Stimulated activated CD8-positive, alpha-beta memory T cell treated with anti-CD3 and anti-CD28 coated beads, Interleukin-4, amount 100 ng/mL, for 24 hours (primary cell): ENCODE measurements at places on chromosomes 6 and 20.

GRCh38 chr6:130547723-130548122 lies 181.9 kb downstream of the TMEM200A start:
- no peak for DNase-seq

- no peak for DNase-seq
Measured at GRCh38 chr6:152750694-152751093, at the start of gene VIP. VIP (plus strand) TSS chr6:152750797; CDS start chr6:152752178, 1,381 bp downstream.

- DNase-seq, result no peak
Measured at GRCh38 chr6:25388776-25389175, 109.6 kb downstream of the CARMIL1 start.

GRCh38 chr6:29667158-29667557 lies 10.3 kb downstream of the MOG start:
- DNase-seq, result no peak

DNA sequence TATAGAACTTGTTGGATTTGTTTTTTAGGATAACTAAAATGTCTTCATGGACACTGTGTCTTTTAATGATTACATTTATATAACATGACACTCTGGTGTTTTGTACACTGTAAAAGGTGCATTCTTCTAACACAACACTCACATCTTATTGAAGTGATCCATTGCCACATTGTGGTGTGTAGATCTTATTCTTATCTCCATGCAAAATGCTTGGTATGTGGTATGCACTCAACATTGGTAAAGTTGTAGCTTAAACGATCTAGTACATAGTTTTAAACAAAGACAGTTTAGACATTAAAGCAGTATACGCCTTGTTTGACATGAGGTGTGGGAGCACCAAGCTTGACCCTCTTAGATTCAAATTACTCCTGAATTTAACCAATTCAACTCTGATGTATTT lies 84.7 kb downstream of the SASH1 start:
- no peak for DNase-seq

GRCh38 chr6:36912030-36912454 lies 26.3 kb downstream of the C6orf89 start:
- no peak for DNase-seq

GRCh38 chr6:30643656-30644055 lies 3.3 kb upstream of the C6orf136 start:
- DNase-seq, result no peak

DNA sequence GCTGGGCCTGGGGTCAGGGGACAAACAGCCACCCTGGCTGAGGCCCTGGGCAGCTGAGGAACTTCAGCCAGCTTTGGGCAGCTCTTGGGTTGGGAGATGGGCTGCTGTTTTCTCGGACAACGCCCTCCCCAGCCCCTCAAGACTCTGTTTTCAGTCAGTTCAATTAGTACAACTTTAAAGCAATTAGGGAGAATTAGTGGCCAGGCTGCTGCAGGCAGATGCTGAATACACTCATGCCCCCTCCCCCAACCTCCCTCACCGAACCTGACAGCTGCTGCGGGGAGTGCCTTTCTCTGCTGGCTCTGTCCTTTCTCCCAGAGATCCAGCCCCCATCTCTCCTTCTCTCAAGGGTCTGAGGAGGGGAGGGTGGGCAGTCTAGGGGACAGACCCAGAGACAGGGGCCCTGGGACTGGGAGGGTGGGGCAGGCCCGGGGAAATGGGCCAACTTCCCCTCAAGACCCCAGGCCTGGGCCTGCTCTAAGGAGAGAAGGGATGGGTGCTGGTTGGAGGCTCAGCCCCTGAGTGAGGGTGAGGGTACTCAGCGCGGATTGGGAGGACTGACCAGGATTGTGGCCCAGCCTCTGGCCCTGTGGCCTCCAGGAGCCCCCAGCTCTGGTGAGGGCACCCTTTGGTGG lies 17.8 kb upstream of the MYT1 start:
- no peak for DNase-seq

- no peak for DNase-seq
Measured at GRCh38 chr6:139821676-139822223, 447.3 kb upstream of the CITED2 start.

GRCh38 chr6:7604506-7604905 lies 14.5 kb downstream of the SNRNP48 start:
- no peak for DNase-seq

- no peak for DNase-seq
Measured at GRCh38 chr6:116090251-116090650, 10.4 kb upstream of the NT5DC1 start.

DNA sequence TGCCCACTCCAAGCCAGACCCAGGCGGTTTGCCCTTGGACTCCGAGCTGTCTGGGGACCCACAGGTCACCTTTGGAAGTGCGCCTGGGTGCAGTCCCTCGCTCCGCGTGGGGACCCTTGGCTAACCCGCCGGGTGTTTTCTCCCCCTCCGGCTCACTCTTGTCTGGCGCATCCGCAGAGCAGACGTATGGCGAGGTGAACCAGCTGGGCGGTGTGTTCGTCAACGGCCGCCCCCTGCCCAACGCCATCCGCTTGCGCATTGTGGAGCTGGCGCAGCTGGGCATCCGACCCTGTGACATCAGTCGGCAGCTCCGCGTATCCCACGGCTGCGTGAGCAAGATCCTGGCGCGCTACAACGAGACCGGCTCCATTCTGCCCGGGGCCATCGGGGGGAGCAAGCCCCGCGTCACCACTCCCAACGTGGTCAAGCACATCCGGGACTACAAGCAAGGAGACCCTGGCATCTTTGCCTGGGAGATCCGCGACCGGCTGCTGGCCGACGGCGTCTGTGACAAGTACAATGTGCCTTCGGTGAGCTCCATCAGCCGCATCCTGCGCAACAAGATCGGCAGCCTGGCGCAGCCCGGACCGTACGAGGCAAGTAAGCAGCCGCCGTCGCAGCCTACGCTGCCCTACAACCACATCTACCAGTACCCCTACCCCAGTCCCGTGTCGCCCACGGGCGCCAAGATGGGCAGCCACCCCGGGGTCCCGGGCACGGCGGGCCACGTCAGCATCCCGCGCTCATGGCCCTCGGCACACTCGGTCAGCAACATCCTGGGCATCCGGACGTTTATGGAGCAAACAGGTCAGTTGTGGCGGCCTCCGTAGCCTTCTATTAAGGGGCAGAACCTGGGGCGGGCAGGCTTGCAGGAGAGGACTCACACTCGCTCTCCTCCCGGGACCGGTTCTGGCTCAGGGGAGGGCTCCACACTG lies 1.1 kb downstream of the PAX1 start:
- DNase-seq, result no peak

DNA sequence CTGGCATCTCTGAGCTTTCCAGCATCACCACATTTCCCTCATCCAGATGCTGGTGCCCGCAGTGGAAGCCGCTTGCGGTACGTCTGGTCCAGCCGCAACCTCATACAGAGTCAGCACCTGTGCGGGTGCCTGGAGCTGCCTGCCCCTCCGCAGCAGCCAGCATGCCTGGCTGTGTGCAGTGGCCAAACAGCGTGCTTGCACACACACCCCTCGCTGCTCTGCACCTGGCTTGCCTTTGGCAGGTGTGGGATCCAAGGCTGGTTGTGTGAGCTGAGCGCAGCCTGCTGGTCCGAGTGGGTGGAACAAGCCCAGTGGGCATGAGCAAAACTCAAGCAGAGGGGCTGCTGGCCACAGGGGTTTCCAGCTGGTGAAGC lies 3.1 kb upstream of the HINT3 start:
- DNase-seq, result no peak

DNA sequence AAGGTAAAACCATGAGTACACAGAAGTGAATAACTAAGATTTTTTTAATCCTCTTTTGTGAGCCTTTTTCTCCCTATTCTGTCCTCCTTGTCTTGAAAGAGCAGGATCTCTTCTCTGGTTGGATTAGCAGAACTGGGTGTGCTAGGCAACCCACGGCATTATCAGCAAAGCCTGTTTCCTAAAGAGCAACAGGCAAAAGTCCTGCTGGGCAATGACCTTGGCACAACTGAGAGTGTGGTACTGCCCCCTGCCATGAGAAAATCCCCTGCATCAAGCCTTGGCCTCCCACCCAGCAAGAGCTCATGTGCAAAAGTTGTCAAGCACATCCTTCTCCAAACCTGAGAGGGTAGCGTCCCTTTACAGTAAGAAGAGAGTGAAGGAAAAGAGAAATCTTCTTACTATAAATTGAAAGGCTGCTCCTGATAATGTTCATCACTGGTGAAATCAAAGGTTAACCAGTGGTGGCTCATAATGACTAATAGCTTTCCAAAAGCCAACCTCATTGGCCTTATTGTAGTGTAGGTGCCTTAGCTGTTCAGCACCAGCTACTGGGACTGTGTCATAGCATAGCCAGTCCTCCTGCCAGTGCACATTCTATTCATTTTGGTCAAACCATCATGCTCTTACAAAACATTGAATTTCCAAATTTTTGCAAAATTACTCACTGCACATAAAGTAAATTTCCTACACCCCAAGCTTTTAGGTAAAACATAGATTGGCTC lies 17.1 kb downstream of the KIF6 start:
- no peak for DNase-seq

DNA sequence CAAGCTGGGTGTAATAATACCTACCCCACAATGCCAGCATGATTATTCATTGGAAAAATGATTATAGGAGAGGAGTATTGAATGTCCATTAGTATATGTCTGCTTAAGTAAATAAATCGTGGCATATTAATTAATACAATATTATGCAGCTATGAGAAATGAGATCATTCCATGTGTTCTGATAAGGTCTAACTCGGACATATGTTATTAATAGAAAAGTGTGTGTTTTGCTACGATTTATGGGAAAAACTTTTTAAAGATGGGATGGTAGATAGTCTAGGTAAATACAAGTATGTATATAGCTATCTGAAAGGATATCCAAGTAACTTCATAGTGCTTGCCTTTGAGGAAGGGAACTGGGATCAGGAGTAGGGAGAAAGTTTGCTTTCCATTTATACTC lies 61.5 kb upstream of the CDKAL1 start:
- DNase-seq, result no peak

- DNase-seq, result no peak
Measured at GRCh38 chr20:41290804-41291389, 26.6 kb downstream of the ZHX3 start.

GRCh38 chr6:109768485-109768884 lies 77.4 kb downstream of the FIG4 start:
- DNase-seq, result no peak

DNA sequence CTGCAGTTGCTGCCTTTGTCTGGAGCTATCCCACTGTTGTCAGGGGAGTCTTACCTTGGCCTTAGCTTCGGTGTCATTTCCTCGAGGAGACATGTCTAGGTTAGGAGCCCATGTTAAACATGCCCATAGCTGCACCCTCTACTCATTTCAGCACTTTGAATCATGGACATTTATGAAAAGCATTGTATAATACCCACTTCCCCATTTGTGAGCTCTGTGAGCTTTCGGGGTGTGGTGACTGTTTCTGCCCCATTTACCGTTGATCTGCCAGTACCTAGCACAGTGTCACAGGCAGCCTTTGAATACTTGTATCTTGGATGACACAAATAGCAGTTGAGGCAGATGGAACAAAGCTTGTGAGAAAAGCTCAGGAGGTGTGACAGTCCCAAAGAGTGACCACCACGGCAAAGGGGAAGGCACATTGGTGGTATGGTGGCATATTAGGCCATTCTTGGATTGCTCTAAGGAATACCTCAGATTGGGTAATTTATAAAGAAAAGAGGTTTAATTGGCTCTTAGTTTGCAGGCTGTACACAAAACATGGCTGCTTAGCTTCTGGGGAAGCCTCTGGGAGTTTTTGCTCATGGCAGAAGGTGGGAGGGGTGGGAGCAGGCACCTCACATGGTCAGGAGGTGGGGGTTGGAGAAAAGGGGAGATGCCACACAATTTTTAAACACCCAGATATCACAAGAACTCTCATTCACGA lies 42.0 kb downstream of the JARID2 start:
- no peak for DNase-seq
